ENCODE measurements at places on chromosomes 5 and 9.

DNA sequence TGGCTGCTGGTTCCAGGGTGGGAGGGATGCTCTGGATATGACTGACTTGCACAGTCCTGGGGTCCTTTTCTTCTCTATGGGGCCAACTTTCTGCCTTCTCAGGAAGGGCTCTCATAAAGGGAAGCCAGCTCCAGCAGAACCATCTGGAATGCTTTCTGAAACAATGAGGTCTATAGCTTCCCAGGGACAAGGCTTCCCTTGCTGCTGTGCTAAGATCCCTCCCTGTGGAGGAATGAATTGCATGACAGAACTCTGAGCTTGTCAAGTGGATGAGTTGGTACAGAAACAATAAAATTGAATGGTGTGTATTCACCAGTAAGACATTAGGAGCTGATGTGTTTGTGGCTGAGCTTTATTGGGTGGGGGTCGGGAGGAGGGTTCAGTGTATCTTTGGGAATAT is 19.8 kb downstream of the CKMT2 start:
- DNase-seq: no peak

- no peak for DNase-seq
These were observed 77.4 kb upstream of the ALDH1B1 start for GRCh38 chr9:38315085-38315595.

GRCh38 chr5:170423692-170424091 is 34.5 kb upstream of the KCNMB1 start:
- no peak for DNase-seq

GRCh38 chr9:134326724-134327601 is 708 bp downstream of the RXRA start:
- DNase-seq: no peak

GRCh38 chr5:174316326-174316725 is 270.8 kb downstream of the NSG2 start:
- no peak for DNase-seq

Data from NCI-H1048 (cell line).